ENCODE measurements at places on chromosomes 7 and 10. TPM values are rescaled to one million over a fixed set of nuclear protein-coding genes. Genes with fewer than 3 reads are reported as not detected.

FAM25G gene
- not detected for polyA plus RNA-seq

IDI2 gene
- not detected for polyA plus RNA-seq

ZNF138 gene
- polyA plus RNA-seq = 4.9 TPM

AOAH gene
- polyA plus RNA-seq = not detected

TFR2 gene
- 0.32 TPM for polyA plus RNA-seq

SHH gene
- polyA plus RNA-seq = not detected

ERVW-1 gene
- polyA plus RNA-seq = not detected

GRCh38 chr7:36305648-36306047 lies 84.0 kb upstream of the ANLN start:
- H3K27ac ChIP-seq = no peak overlapping the region
- H3K4me3 ChIP-seq = no peak overlapping the region
- no peaks in the 10 kb centered on the region for H3K27me3 ChIP-seq
- no peaks in the 10 kb centered on the region for H3K36me3 ChIP-seq

DNA sequence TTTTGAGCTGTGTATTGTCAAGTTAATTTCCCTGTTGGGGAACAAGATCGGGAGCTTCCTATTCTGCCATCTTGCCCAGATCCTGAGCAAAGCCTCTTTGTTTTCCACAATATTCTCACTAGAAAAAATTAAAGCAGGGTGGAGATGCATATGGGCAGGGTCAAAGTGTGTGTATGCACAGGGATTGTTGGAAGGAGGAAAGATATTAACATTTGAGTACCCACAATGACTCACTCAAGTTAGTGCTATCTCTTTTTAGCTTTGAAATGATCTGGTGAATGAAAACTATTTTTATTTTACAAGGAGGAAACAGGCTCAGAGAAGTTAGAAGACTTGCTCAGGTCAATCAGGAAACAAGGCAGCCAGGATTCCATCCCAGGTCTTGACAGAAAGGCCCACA lies 6.7 kb upstream of the BTBD16 start:
- H3K27me3 ChIP-seq = no peaks in the 10 kb centered on the region
- no peaks in the 10 kb centered on the region for H3K4me1 ChIP-seq
- DNase-seq = no peak
- H3K36me3 ChIP-seq = no peaks in the 10 kb centered on the region

DNA sequence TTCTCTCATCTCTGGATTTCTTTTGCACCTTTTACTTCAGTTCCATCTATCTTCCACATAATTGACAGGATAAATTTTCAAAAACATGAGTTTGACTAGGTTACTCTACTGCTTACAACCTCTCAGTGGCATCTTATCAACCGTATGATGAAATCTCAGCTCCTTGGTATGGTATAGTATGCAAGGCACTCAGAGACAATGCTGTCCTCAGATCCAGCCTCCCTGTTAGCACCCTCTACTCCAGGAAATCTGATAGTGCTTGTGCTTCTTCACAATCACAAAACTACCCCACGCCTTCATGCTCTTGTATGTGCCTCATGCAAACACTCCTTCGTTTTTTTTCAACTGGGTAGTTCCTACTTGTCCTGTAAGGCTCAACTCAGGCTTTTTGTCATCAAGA lies 330.7 kb downstream of the GPR158 start:
- DNase-seq = no peak
- H3K27ac ChIP-seq = no peak overlapping the region
- no peak overlapping the region for H3K4me3 ChIP-seq

DNA sequence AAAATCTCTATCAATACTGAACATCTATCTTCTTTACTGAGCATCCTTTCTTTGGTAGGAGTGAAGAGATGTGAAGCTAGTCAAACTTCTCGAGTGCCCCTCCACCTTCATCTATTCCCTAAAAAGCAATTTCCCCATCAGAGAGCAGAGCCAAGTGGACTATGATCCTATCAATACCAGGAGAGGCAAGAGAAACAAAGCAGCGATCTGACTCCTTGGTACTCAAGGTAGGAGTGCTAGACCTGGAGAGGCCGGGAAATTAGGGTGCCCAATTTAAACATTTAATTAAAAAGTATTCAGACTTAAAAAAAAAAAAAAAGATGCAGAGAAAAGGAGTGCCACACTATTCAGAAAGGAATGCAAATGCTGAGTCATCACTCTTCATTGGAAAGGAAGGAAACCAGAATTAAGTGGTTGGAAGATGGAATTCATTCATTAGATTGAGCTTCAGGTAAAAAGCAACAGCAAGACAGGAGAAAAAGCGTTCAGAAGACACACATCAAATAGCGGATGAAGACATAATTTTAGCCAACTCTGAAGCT lies 1.6 kb downstream of the TIAL1 start:
- H3K4me3 ChIP-seq = peak overlapping the region; percentile 93
- H3K27me3 ChIP-seq = no peaks in the 10 kb centered on the region
- DNase-seq = no peak
- H3K4me1 ChIP-seq = peaks cover 31% of the 10 kb centered on the region

- peaks cover 52% of the 10 kb centered on the region for H3K4me1 ChIP-seq
- no peak overlapping the region for H3K4me3 ChIP-seq
- no peak overlapping the region for H3K27ac ChIP-seq
- H3K36me3 ChIP-seq = no peaks in the 10 kb centered on the region
- no peak for DNase-seq
Observed at GRCh38 chr10:78685466-78686103, 383.2 kb upstream of the ZMIZ1 start.

DNA sequence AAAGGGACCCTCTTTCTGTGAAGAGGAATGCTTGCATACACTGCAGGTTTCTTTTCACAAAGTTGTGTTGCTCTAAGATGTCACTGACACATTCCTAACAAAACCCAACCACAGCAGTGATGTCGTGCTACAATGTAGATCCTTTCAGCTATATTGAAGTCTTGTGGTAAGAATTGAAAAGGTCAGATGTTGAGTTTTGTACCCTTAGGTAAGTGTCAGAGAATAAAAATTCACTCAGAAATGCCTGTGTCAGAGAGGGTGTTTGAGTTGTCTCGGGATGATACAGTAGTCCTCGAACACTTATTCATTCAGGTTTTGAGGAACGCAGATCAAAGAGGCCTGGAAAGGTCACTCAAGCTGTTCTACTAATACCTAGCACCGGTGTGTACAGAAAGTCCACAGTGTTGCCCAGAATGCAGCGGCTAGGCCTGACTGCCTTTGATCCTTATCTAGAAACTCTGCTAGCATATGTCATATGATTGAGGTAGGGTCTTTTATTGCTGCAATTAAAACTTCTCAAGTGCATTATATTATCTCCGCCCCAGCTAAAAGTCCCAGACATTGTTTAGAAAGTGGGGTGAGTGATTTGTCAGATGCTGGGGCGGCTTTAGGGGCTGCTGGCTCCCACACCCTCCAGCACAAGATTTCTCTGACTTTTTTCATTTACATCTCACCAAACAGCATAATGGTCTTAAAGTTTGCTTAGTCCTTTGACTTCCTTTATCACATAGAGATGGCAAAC lies 26.0 kb downstream of the RNF32 start:
- H3K4me1 ChIP-seq = peaks cover 6% of the 10 kb centered on the region
- H3K27ac ChIP-seq = no peak overlapping the region
- no peak overlapping the region for H3K4me3 ChIP-seq

GRCh38 chr7:159112136-159113011 lies 32.3 kb downstream of the VIPR2 start:
- peaks cover 35% of the 10 kb centered on the region for H3K4me1 ChIP-seq
- H3K27me3 ChIP-seq = no peaks in the 10 kb centered on the region
- DNase-seq = no peak
- no peak overlapping the region for H3K4me3 ChIP-seq
- H3K27ac ChIP-seq = no peak overlapping the region
- H3K36me3 ChIP-seq = no peaks in the 10 kb centered on the region

DNA sequence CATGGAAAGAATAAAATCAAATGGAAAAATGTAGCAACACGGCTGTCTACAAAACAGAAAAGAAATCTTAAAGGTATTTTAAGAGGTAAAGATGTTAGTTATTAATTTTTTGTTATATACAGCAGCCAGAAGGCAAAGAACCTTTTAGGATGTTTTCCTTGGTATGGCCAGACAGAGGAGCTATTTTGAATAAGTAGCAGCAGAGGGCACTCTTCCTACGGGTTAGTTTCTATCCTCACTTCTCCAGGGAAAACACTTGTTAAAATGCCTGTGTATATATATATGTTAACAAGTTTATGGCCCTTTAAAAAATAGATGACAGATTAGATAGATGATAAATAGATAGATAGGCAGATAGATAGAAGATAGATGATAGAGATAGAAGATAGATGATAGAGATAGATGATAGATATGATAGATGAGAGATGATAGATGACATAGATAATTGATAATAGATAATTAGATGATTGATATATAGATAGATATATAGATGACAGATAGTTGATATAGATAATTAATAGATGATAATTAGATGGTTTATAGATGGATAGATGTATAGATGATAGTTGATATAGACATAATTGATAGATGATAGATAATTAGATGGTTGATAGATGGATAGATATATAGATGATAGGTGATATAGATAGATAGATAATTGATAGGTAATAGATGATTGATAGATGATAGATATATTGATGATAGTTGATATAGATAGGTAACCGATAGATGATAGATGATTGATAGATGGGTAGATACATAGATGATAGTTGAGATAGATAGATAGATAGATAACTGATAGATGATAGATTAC lies 57.8 kb upstream of the WIPF3 start:
- peak; percentile 24 for DNase-seq
- 0 out of 2 replicates have a peak, but pooled peaks cover 3% of the 10 kb centered on the region for H3K27me3 ChIP-seq
- H3K27ac ChIP-seq = no peak overlapping the region
- no peak overlapping the region for H3K4me3 ChIP-seq
- H3K4me1 ChIP-seq = no peaks in the 10 kb centered on the region

GRCh38 chr10:18400201-18400905 lies 251.0 kb downstream of the NSUN6 start:
- no peak overlapping the region for H3K27ac ChIP-seq
- no peaks in the 10 kb centered on the region for H3K36me3 ChIP-seq

GRCh38 chr10:82206831-82207230 lies 331.8 kb downstream of the NRG3 start:
- H3K27ac ChIP-seq = no peak overlapping the region
- no peaks in the 10 kb centered on the region for H3K36me3 ChIP-seq
- no peak for DNase-seq
- H3K27me3 ChIP-seq = no peaks in the 10 kb centered on the region
- no peak overlapping the region for H3K4me3 ChIP-seq

DNA sequence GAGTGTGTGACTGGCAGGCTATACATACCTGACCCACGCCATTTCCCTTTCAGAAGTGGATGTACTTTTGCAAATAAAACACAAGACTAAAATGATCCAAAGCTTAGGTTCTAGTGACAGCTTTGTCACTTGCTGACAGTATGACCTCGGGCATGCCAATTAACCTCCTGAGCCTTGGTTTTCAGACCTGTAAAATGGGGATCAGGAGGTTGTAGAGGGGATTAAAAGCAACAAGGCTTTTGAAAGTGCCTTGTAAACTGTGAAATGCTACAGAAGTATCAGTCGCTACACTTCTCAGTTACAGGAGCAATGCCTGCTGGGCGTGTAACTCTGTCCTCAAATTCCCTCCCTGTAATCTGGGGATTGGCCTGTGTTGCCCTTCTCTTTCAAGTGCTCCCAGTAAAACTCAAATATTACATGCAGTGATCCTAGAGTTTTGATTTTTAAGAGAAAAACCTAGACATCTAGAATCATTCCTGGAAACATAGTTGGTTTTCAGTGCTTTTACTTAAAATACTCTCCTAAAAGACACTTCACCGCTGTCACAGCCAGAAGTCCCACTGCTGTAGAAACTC lies 8.8 kb upstream of the GRB10 start:
- peak overlapping the region; percentile 59 for H3K27ac ChIP-seq
- peaks cover 7% of the 10 kb centered on the region for H3K4me1 ChIP-seq
- DNase-seq = no peak

DNA sequence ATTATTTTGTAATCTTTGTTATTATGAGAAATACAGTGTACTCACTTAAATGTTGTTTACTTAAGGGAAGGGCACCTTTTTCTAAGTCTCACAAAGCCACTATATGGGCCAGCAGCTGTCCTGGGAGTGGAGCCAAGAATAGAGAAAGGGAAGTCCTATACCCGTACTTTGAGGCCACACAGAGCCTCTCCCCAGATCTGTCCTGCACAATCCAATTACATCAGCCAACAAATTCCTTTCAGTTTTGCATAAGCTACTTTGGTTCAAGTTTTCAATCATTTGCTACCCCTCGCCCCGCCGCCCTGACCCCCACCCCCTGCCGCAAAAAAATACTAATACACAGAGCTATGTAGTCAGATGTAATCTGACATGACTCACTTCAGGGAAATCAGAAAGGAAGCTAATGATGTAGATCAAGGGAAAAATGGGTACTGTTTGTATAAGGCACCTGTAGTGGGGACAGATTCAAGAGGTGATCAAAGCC lies 297.4 kb upstream of the NEBL start:
- no peaks in the 10 kb centered on the region for H3K36me3 ChIP-seq
- H3K27ac ChIP-seq = no peak overlapping the region
- H3K4me1 ChIP-seq = no peaks in the 10 kb centered on the region
- H3K4me3 ChIP-seq = no peak overlapping the region
- no peaks in the 10 kb centered on the region for H3K27me3 ChIP-seq
- DNase-seq = peak; percentile 34

- no peak for DNase-seq
- H3K27me3 ChIP-seq = no peaks in the 10 kb centered on the region
- H3K4me1 ChIP-seq = peaks cover 10% of the 10 kb centered on the region
- H3K36me3 ChIP-seq = no peaks in the 10 kb centered on the region
- H3K27ac ChIP-seq = no peak overlapping the region
- H3K4me3 ChIP-seq = no peak overlapping the region
Observed at GRCh38 chr10:84540022-84540616, 211.7 kb downstream of the CCSER2 start.

- no peaks in the 10 kb centered on the region for H3K4me1 ChIP-seq
- H3K36me3 ChIP-seq = no peaks in the 10 kb centered on the region
- no peak overlapping the region for H3K27ac ChIP-seq
- no peak for DNase-seq
Observed at GRCh38 chr10:46515366-46515765, 41.1 kb downstream of the GPRIN2 start.

GRCh38 chr7:13990319-13990983 lies 985 bp upstream of the ETV1 start:
- peaks cover 25% of the 10 kb centered on the region for H3K4me1 ChIP-seq
- H3K27ac ChIP-seq = peak overlapping the region; percentile 91
- peak overlapping the region; percentile 91 for H3K4me3 ChIP-seq
- peak; percentile 48 for DNase-seq
- H3K27me3 ChIP-seq = no peaks in the 10 kb centered on the region

DNA sequence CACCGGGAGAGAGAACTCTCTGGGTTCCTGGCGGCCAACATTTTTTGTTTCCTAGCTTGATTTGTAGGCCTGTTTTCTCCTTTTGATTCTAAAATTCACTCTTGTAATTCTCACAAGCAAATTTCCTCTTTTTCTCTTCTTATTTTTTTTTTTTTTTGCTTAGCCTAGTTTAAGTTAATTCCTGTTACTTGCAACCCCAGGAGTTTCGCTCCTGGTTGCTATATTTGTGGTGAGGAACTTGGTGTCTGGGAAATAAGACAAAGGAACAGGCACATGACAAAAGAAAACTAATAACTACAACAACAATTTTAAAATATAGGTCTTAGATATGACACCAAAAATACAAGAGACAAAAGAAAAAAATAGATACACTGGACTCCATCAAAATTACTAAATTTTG lies 6.7 kb downstream of the AOAH start:
- no peaks in the 10 kb centered on the region for H3K27me3 ChIP-seq
- no peak overlapping the region for H3K27ac ChIP-seq
- H3K4me1 ChIP-seq = no peaks in the 10 kb centered on the region
- H3K36me3 ChIP-seq = no peaks in the 10 kb centered on the region
- H3K4me3 ChIP-seq = no peak overlapping the region
